Epithelial cell of prostate (primary cell): ENCODE measurements at places on chromosomes 2 and 18.

GRCh38 chr2:182078988-182079602 lies 93.4 kb downstream of the PPP1R1C start:
- no peak for DNase-seq

DNA sequence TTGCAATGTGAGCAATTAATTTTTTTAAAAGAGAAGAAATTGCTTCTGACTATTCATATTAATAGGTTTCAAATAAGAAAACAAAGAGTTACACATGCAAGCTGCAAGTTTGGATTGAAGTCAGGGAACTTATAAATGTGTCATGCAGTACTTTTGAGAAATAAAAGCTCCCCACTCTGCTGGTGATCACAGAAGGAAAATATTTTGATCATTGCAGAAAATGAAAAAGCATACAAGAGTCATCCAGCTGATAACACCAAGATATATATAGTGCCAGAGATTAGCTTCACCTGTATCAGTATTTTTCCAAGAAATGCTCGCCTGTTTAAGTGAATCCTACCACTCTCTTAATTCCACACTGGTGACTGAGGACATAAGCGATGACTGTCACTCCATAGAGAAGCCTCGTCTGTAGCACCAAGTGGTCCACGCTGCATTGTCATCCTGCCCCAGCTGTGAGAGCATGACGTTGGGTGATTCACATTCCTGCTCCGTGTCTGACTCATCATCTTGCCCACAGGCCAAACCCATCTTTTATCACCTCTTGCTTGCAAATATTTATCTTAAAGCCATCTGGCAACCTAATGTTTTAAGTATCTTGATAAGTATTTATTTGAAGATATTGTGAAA lies 178.0 kb downstream of the ASXL3 start:
- peak; percentile 60 for DNase-seq

GRCh38 chr2:138548796-138549195 lies 47.2 kb downstream of the SPOPL start:
- no peak for DNase-seq

GRCh38 chr2:42796427-42797248 lies 4.3 kb upstream of the HAAO start:
- DNase-seq = no peak

GRCh38 chr18:77119851-77120491 lies 12.6 kb downstream of the MBP start:
- no peak for DNase-seq

DNA sequence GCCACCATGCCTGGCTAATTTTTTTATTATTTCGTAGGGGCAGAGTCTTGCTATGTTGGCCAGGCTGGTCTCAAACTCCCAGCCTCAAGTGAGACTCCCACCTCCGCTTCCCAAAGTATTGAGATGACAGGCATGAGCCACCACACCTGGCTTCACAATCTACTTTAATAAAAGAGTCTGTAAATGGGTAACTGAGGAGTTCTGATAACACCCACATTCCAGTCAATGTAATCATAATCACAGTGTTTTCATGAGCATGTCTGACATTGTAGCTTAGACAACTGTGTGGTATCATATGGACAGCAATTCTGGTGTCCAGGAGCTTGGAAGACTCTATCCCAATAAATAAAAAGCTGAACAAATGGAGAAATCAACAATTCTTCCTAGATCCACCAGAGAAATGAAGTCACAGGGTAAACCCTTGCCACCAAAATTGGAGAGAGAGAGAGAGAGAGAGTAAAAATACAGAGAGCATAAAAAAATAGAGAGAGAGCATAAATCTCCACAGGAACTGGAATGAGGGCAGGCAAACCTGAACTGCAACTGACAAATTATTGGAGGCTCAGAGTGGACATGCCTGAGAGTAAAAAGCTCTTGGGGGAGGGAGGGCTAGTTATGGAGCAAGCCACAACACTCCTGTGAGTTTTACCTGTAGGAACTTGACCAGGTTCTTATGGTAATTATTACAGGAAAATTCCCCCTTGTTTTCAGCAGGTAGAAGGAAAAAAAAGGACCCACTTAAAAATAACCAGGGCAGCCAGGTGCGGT lies 12.4 kb upstream of the NBEAL1 start:
- peak; percentile 81 for DNase-seq

GRCh38 chr18:58896268-58896667 lies 31.6 kb downstream of the ZNF532 start:
- DNase-seq = no peak

- no peak for DNase-seq
Observed at GRCh38 chr2:231177156-231178025, 21.0 kb upstream of the ARMC9 start.

DNA sequence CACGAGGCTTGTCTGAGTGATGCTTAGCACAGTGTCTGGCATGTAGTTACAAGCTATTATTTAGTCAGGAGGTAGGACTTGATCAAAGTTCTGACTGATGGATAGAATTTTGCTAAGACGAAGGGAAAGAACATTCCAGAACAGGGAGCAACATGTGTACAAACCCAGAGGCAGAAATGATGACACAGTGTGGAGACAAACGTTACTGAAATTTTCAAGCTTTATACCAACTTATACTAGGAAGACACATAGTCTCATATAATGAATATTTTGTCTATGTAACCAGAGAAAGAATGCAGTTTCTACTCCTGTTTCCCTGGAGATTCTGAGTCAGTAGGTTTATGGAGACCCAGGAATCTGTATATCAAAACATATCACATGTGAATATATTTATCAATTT lies 123.4 kb downstream of the FAM124B start:
- peak; percentile 70 for DNase-seq

- no peak for DNase-seq
Observed at GRCh38 chr2:112342067-112342550, 66.7 kb downstream of the ZC3H6 start.

GRCh38 chr2:135743860-135744259 lies 2.2 kb downstream of the UBXN4 start:
- no peak for DNase-seq

DNA sequence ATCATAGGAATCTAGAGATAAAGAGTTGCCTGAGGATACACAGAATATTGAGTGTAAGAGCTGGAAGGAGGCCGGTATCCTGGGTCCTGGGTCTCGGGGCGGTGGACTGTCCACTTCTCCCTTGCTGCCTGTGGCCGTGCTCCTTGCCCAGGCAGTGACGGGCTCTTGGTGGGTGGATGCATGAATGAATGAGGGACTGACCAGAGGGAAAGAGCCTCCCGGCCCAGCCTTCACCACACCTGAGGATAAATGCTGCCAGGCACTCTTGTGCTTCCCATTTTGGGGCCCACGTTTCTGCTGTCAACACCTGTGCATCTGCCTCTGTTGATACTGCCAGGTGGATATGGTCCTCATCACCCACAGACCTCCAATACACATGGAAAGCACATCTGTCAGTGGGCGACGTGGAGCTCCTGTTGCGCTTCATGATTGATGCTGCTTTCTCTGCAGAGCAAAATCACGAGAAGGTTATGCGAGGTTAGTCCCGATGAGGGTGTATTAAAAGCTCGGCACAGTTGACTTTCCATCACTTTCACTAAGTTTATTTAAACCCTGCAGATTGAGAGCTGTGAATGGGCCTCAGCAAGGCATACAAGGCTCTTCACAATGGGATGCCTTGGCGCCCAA lies 211.4 kb downstream of the LDLRAD4 start:
- no peak for DNase-seq

GRCh38 chr2:112622528-112622849 lies 23.2 kb upstream of the SLC20A1 start:
- no peak for DNase-seq

GRCh38 chr2:132850688-132851087 lies 180.7 kb upstream of the LYPD1 start:
- no peak for DNase-seq

DNA sequence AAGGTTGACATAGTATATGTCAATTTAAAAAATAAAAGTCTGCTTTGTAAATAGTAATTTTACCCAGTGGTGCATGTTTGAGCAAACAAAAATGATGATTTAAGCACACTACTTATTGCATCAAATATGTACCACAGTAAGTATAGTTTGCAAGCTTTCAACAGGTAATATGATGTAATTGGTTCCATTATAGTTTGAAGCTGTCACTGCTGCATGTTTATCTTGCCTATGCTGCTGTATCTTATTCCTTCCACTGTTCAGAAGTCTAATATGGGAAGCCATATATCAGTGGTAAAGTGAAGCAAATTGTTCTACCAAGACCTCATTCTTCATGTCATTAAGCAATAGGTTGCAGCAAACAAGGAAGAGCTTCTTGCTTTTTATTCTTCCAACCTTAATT lies 78.6 kb upstream of the CSRNP3 start:
- no peak for DNase-seq

DNA sequence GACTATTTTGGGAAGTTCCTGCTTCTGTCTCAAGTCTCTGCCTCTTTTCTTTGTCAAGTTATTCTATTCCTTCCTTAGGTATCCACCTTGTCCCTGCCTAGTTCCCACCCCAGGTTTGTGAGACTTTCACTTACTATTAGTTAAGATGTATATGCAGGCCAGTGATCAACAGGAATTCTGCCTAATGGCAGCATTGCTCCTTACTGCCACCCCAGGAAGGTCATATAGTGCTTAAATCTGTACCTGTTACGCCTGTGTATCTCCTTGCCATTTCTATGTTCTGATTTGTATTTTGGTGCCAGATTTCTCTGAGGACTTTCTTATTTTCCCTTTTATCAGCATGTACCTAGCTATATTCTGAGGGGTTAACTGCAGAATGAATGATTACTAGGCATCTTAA lies 746.0 kb upstream of the TMEFF2 start:
- no peak for DNase-seq

- no peak for DNase-seq
Observed at GRCh38 chr2:37602040-37602439, 69.4 kb downstream of the CDC42EP3 start.

- DNase-seq = no peak
Observed at GRCh38 chr2:190575263-190575662, 40.7 kb upstream of the NEMP2 start.

- DNase-seq = no peak
Observed at GRCh38 chr2:67145851-67146250, 251.3 kb upstream of the ETAA1 start.

DNA sequence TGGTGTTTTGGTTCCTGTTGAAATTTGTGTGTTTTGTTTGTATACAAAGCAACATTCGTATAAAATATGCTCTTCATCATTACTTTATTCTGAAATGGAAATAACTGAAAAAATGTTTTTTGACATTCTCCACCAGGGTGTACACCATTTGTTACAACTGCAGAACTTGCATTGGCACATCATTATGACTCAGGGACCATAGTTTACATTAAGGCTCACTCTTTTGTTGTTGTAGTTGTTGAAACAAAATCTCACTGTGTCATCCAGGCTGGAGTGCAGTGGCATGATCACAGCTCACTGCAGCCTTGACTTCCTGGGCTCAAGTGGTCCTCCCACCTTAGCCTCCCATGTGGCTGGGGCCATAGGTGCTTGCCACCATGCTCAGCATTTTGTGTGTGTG lies 676.6 kb downstream of the TDRD15 start:
- no peak for DNase-seq

DNA sequence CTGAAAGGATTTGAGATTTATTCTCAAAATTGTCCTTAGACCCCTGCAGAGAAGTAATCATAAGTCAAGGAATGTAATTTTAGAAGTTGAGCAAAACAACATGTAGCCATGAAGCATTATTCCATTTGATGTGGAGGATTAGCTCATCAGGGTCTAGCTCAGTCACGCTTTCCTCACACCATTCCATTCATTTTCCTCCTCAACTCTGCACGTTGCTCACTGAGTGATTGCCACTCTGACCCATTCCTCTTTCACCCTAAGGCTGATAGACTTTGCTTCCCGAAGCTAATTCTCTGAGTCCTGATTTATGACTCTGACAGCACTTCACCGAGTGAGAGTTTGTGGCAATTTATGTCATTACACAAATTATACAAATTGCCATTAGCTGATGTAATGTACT lies 820.6 kb upstream of the PIK3C3 start:
- no peak for DNase-seq

DNA sequence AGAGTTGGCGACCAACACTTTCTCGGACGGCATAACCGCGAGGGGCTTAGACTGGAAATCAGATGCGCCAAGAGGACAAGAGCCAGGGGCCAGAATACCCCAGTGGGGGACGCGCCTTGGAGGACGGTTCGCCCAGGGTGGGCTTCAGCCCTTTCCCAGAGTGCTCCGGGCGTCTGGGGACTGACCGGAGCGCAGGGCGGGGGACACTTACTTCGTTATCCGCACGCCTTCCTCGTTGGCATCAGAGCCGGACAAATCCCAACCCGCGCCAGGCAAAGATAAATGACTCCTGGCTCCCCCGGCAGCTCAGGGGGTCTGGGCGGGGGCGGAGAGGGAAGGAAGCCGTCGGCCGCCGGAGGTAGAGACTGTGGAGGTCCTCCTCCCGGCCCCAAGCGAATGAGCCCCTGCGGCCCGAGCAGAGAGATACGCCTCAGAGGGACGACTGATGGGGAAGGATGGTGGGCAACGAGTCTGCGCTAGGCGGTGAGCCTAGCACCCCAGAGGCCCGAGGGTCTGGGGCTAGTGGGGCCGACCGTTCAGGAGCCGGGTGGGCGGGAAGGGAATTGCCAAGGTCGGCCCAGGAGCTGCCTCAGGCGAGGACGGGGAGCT lies 4.7 kb upstream of the SATB2 start:
- DNase-seq = no peak

DNA sequence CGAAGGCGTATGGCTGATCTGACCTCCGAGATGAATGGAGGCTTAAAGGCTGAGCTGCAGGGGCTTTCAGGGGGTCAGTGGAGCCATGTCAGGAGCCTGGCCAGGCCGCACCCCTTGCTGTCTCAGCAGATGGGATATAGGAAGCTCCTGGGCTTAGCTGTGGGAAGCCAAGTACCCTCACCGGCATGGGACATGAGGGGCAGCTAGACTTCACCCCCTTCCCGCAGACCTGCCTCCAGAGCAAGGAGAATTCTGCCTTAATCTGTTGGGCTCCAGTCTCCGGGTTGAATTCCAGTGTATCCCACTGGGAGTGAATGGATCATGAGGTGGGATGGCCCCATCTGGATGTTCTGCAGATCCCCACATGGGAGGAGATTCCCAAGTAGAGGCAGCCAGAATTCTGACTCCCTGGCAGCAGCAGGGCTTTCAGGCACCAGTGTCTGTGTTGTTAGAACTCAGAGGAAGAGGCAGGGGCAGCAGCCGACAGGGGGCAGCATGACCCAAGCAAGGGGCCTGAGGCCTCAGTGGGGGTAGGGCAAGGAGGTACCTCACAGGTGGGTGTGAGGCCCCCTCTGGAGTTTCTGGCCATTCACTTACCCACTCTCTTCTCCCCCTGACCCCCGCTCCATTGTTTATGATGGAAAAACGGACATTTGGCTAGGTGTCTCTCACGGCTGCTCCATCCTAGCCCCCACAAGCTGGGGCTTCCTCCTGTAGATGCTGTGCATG lies 19.1 kb downstream of the CAPG start:
- no peak for DNase-seq

- peak; percentile 45 for DNase-seq
Observed at GRCh38 chr2:171652416-171652785, 34.9 kb upstream of the DYNC1I2 start.

DNA sequence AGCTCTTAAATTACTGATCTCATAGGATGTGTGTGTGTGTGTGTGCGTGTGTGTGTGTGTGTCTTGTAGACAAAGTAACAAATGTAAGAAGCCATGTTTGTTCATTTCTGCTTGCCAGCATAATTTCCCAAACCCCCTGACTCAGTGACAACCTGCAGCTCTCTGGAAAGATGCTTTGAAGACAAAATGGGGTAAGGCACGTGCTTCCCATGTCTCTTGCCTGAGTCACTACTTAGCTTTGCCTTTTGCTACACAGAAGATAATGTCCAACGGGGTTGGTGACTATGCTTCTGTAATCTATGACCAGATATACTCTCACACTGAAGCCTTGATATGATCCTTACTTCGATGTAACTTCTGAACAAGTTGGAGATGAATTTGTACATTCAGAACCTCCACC lies 332.0 kb downstream of the SLC4A3 start:
- no peak for DNase-seq
